Mesendoderm (in vitro differentiated cells): ENCODE measurements at places on chromosomes 2 and 18.
A peak's percentile ranks its signal among the peaks of the same experiment; 100 is the strongest.

GRCh38 chr2:31266804-31267203, 32.9 kb downstream of the EHD3 start:
- no peak for DNase-seq

DNA sequence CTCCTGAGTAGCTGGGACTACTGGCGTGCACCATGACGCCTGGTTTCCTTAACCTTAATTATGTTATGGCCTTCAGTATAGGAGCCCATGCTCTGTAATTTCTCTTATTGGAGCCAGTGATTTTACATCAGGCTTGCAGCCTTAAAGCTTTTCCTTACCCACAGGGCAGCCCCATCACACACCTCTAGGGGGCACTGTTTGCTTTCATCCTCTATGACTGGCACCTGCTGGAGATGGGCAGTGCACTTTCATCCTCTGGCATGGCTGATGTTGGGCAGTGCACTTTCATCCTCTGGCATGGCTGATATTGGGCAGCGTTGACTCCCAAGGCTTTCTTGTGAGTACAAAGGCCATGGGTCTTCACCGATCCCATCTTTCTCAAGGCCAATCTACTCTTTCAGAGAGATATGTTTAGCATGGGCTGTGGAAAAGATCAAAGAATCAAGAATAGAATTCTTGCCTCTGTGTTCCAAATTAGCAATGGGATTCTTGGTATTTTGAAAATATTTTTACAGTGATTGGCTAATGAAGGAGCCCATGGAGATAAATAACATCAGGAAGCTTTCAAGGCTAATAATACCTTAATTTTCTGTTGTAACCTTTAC, 80.7 kb upstream of the MEX3C start:
- peak; percentile 72 for DNase-seq

GRCh38 chr2:55961318-55961911, 37.8 kb upstream of the EFEMP1 start:
- peak; percentile 44 for DNase-seq

GRCh38 chr2:203237346-203238238, 1.2 kb upstream of the CYP20A1 start:
- DNase-seq, result no peak

DNA sequence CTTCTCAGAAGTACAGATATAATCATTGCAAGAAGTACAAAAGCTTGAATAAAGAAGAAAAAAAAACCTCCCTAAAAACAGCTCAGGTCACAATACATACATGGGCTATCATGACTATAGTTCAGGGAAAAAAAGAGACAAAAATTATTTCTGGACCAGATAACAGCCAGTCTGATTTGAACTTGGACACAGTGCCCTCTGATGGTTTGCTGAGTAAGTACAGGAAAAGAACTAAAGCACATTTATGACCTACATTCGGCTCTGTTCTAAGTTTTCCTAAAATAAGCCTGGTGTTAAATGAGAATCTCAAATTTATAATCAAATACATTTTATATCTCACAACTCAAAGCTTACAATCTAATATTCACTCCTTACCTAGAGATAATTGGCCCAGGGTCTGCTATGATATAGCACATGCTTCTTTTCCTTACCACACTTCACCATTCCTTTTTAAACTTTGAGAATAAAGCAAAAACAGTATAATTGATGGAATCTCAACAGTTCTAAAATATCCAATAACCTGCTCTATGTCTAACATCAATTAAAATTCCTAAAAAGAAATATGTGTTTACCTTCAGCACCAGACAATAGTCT, 81.1 kb downstream of the RAPH1 start:
- DNase-seq, result peak; percentile 28
